ENCODE measurements at places on chromosomes 1 and 21.
A peak's percentile ranks its signal among the peaks of the same experiment; 100 is the strongest.

DNA sequence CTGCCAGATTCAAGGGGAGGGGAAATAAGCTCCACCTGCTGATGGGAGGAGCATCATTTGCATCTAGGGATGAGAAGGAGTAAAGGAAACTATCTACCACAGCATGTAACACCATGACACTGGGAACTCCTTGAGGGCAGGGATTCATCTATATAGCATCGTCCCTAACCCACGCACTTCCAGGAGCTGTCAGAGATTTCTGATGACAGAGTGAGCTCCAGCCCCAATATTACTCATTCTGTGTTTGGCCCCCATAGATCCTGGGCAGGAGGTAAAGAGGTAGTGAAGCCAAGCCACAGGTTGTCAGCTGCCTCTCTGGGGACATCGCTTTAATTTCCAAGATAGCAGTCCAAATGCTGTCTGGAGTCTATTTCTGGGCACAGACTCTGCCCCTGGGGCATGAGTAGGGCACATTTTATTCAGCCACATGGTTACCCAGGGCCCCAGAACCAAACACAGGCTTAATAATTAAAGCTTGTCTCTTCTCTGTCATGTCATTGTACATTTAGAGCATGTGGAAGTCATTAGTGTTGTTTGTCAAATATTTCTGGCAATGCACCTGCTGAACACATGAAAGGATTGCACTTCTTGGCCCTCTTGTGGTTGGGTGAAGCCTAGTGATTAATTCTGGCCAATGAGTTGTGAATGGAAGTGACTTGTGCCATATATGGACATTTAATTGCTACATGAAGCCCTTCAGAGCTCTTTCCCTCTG is 105.9 kb upstream of the POU3F1 start:
- no peak for DNase-seq

- DNase-seq: no peak
These were observed 104.4 kb upstream of the SERBP1 start for GRCh38 chr1:67534627-67535065.

DNA sequence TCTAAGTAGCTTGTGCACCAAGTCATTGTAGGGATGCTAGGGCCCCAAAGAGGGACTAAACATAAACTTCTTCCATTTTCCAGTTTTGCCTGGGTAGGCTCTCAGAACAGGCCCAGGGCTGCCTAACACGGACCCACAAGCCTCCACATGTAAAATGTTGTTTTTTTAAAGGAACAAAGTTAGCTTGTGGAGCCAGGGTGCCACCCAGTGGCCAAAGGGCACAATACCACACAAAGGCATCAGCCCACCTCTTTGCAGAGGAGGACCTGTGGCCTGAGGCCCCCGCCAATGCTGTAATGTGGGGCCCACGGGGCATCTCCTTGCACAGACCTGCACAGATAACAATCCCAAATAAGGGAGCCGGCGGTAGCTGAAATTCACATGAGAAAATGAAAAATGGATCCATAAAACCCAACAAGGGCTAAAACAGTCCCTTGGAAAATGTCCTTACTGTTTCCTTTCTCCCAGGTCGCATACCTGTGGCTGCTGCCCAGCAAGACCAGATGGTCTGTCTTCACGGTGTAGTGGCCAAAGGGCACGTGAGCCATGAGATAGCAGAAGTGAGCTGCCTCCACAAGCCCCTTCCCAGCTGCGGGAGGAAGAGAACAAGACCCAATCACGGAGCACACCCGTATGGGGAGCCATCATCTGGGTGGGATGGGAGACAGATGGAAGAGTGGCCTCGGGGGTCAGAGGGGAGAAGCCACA is 23.8 kb downstream of the SEC16B start:
- DNase-seq: peak; percentile 47

DNA sequence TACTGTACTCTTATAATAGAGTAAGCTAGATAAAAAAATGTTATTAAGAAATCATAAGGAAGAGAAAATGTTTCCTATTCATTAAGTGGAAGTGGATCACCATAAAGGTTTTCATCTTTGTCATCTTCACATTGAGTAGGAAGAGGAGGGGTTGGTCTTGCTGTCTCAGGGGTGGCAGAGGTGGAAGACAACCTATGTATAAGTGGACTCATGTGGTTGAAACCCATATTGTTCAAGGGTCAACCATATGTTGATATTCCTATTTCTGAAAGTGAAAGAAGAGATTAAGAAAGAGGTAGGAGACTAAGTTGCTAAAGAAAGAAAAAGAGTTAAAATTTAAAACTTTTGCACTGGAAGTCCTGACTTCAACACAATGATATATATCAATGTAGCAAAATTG is 4.9 kb upstream of the ZP4 start:
- DNase-seq: no peak

DNA sequence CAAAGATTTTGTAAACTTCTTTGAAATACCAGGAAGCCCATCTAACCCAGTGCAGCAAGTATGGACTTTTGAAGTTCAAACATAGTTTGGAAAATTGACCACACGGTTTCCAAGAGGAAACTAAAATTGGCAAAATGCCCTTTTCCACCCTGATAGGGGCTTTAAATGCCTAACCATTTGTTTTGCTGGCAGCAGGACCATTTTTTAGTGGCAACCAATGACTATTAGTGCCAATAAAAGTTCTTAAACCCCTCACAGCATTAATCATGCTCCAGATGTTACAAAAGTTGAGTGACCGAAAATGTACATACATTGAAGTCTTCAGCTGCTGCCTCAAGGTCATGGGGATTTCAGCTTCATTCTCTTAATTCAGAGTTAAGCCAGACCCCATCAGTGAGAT is 46.4 kb upstream of the ENAH start:
- DNase-seq: no peak

GRCh38 chr1:114428083-114428754 is 82.8 kb downstream of the TRIM33 start:
- DNase-seq: no peak

GRCh38 chr1:223029985-223030769 is 112.9 kb downstream of the TLR5 start:
- DNase-seq: no peak

- no peak for DNase-seq
These were observed 173.4 kb upstream of the RUNX1 start for GRCh38 chr21:35222541-35222941.

DNA sequence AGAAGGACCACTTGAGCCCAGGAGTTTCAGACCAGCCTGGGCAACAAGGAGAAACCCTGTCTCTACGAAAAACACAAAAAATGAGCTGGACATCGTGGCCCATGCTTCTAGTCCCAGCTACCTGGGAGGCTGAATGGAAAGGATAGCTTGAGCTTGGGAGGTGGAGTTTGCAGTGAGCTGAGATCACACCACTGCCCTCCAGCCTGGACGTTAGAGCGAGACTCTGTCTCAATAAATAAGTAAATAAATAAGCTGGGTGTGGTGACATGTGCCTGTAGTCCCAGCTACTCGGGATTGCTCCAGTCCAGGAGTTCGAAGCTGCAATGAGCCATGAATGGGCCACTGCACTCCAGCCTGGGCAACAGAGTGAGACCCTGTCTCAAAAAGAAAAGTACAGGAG is 3.6 kb downstream of the AKR1A1 start:
- no peak for DNase-seq

DNA sequence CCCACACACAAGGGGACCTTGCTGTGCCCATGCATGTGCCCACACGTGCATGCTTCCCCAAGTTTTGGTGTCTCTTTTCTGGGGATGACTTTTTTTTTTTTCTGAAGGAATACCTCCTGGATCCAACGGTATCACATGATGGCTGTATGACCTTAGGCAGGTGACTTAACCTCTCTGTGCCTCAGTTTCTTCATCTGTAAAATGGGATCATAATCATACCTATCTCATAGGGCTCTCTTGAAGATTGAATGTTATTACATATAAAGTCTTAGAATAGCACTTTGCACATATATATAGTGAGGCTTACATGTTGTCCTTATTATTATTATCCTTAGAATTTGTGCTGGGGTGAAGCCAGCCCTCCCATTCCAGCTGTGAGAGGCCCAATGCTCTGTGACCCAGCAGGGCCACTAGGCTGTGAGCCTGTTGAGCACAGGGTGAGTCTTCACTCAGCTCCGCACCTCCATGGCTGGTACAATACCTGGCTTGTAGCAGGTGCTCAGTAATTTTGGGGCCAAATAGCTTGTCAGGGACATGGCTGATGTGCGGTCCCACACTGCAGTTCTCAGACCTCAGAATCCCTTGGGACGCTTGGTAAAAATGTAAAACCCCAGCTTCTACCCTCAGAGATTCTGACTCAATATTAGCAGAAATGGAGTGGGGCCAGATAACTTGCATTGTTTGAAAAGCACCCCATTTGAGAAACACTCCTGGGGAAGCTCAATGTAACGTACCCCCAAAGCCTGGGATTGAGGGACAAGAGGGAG is 20.6 kb downstream of the STUM start:
- no peak for DNase-seq

- DNase-seq: no peak
These were observed 47.8 kb upstream of the LRRC3 start for GRCh38 chr21:44407493-44407892.

GRCh38 chr1:26700711-26701110 is 4.9 kb downstream of the ARID1A start:
- no peak for DNase-seq

DNA sequence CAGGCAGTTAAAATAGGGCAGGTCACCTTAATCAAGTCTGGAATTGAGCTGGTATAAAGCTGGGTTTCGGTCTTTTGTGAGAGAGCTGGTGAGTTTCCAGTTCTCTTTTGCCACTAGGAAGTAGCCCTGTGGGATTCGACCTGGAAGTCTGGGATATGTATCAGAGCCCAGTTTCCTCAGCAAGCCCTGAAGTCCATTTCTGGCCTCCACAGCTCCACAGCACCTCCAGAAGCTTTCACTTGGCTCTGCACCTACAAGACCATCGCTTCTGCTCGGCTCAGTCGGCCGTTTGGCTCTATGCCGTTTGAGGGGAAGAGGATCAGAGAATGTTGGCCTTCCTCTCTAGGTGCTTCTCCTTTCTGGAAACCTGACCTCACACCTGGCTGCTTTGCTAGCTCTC is 148.0 kb downstream of the GALNT2 start:
- DNase-seq: no peak

DNA sequence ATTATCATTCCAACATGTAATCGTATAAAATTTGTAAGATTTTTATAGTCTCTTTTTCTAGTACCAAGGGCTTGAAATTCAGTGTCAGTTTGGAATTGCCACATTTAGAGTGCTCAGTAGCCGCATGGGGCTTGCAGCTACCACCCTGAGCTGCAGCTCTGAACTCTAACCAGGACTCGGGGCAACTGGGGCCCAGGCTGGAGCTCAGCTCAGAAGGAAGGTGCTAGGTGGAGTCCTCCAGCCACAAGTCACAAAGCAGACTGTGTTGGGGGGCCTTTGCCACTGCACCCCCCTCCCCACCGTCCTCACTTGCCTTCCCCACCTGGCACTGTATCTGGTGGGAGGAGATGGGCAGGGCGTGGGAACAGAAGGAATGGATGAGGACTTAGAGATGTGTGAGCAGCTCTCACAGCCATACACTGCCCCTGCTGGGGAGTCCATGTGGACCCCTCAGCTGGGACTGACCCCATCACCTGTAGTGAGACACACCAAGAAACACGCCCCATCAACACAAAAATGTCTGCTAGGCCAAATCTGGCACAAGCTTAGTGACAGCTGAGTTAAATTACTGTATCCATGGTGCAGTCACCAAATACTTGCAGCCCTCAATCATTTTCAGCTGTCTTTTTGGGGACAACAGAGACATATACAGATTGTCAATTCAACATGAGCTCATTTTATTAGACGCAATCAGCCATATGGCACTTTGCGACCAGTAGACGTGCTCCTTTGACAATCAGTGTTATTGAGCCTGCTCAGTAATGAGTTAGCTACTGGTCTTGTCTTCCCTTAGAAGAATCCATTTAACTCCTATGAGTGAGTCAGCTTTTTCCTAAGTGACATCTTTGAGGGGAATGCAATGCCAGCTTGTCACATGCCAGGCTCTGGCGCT is 241.7 kb upstream of the RAB4A start:
- DNase-seq: no peak

- no peak for DNase-seq
These were observed 11.8 kb upstream of the IRF2BP2 start for GRCh38 chr1:234621657-234622335.

DNA sequence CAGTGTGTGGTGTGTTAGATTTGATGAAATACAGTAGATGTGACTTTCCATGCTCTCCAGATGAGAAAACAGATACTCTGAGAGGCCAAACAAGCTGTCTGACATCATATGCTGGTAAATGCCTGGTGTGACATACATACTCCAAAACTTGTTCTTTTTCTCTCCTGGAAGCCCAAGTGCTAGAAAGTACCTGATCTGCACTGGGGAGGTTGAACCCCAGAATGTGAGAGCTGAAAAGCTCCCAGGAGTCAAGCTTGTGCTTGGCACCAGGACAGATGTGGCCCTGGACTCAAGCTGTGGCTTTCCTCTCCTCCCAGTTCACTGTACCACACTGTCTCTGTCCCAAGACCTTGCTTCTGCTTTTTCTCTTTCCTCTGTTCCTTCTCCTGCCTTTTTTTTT is 389.0 kb upstream of the USP24 start:
- DNase-seq: no peak

DNA sequence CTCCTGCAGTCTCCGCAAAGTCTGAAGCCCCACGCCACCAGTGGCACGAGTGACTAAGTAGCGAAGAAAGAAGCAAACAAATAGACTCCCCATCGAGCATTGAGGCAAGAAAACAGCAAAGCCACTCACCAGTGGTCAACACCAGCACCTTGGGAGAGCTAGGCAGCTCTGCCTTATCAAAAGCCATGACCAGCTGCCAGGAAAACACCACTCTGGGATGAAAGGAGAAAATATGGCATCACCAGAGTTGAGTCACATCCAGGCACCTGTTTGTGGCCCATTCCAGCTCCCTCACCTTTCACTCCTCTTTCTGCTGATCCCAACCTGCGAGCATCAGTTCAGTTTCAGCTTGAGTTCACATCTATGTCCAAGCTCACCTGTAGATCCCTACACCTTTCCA is 17.2 kb downstream of the PDZK1 start:
- DNase-seq: no peak

- DNase-seq: no peak
These were observed 28.6 kb upstream of the POU3F1 start for GRCh38 chr1:38075191-38075590.

GRCh38 chr1:216310776-216311175 is 112.5 kb downstream of the USH2A start:
- DNase-seq: peak; percentile 4

- no peak for DNase-seq
These were observed 87.5 kb downstream of the COL24A1 start for GRCh38 chr1:86068841-86069756.

GRCh38 chr1:207672522-207673130 is 27.7 kb downstream of the CR1L start:
- peak; percentile 15 for DNase-seq

GRCh38 chr21:36079010-36079649 is 9.3 kb downstream of the CBR1 start:
- DNase-seq: no peak
